ENCODE measurements at places on chromosomes 16 and 17. TPM values are rescaled to one million over a fixed set of nuclear protein-coding genes. Genes with fewer than 3 reads are reported as not detected.

KRT28 gene
- not detected for total RNA-seq

KRT31 gene
- total RNA-seq: not detected

ATP2C2 gene
- 28.5 TPM for total RNA-seq

DHODH gene
- total RNA-seq: 4.0 TPM

KRTAP16-1 gene
- total RNA-seq: not detected

PLLP gene
- total RNA-seq: 7.9 TPM

KCTD13 gene
- 20.5 TPM for total RNA-seq

RBFOX1 gene
- total RNA-seq: 0.29 TPM

FNDC8 gene
- total RNA-seq: not detected

GJC1 gene
- total RNA-seq: 2.3 TPM

PPM1E gene
- total RNA-seq: under 0.01 TPM

SLC13A5 gene
- total RNA-seq: 0.32 TPM

GH1 gene
- not detected for total RNA-seq

ABI3 gene
- total RNA-seq: 5.2 TPM

MYH2 gene
- not detected for total RNA-seq

PPL gene
- 169 TPM for total RNA-seq

MSRB1 gene
- 17.0 TPM for total RNA-seq

CCL1 gene
- total RNA-seq: not detected

WWP2 gene
- total RNA-seq: 34.1 TPM

MFSD6L gene
- total RNA-seq: 0.98 TPM

PLXDC1 gene
- total RNA-seq: 23.1 TPM

ALOX15 gene
- 0.98 TPM for total RNA-seq

TBC1D3E gene
- total RNA-seq: not detected

ZNF385C gene
- total RNA-seq: 0.48 TPM

CCL5 gene
- 4.6 TPM for total RNA-seq

NLRC5 gene
- 34.4 TPM for total RNA-seq

TPSG1 gene
- 1.8 TPM for total RNA-seq

KRTAP9-8 gene
- total RNA-seq: not detected

CD300LG gene
- 51.0 TPM for total RNA-seq

CPHXL2 gene
- not detected for total RNA-seq

WNT9B gene
- 2.4 TPM for total RNA-seq

TMEM219 gene
- 111 TPM for total RNA-seq

BOLA2B gene
- total RNA-seq: 258 TPM

CMTR2 gene
- 29.5 TPM for total RNA-seq

ITGAD gene
- total RNA-seq: not detected

CCDC200 gene
- not detected for total RNA-seq

PRSS8 gene
- 23.6 TPM for total RNA-seq

LDHD gene
- total RNA-seq: 17.6 TPM

TAT gene
- total RNA-seq: 566 TPM

CIBAR2 gene
- total RNA-seq: not detected

PRSS21 gene
- 4.9 TPM for total RNA-seq

CCL8 gene
- total RNA-seq: 0.88 TPM

NTN3 gene
- total RNA-seq: not detected

PYY gene
- total RNA-seq: not detected

MLYCD gene
- 17.0 TPM for total RNA-seq

PPY gene
- not detected for total RNA-seq

TMC6 gene
- total RNA-seq: 45.9 TPM
